ENCODE measurements at places on chromosomes 16 and 17.

DNA sequence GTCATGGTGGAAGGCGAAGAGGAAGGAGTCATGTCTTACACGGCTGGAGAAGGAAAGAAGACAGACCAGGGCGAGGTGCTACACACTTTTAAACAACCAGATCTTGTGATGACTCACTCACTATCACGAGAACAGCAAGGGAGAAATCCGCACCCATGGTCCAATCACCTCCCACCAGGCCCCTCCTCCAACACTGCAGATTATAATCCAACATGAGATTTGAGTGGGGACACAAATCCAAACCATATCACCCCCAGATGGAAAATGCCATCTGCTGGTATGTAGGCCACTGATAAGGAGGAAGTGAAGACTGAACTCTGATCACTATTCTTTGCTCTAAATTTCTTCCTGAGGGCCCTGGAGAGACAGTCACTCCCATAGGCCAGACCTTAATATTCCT, 7.5 kb upstream of the ITGAX start:
- H3K36me3 ChIP-seq, result no peaks in the 10 kb centered on the region
- H3K27ac ChIP-seq, result no peak overlapping the region
- no peak for DNase-seq
- no peak overlapping the region for H3K4me3 ChIP-seq

- H3K4me3 ChIP-seq, result no peak overlapping the region
- H3K27ac ChIP-seq, result no peak overlapping the region
Observed at GRCh38 chr17:38996660-38997337, 29.6 kb upstream of the FBXO47 start.

- H3K4me3 ChIP-seq, result no peak overlapping the region
- DNase-seq, result no peak
- H3K4me1 ChIP-seq, result no peaks in the 10 kb centered on the region
Observed at GRCh38 chr16:7644811-7645210, 312.2 kb downstream of the RBFOX1 start.

GRCh38 chr17:81513753-81514488, 1.3 kb upstream of the ACTG1 start:
- peak overlapping the region; percentile 91 for H3K27ac ChIP-seq
- peak; percentile 67 for DNase-seq
- peaks cover 11% of the 10 kb centered on the region for H3K27me3 ChIP-seq
- peak overlapping the region; percentile 87 for H3K4me3 ChIP-seq
- H3K4me1 ChIP-seq, result peaks cover 28% of the 10 kb centered on the region

DNA sequence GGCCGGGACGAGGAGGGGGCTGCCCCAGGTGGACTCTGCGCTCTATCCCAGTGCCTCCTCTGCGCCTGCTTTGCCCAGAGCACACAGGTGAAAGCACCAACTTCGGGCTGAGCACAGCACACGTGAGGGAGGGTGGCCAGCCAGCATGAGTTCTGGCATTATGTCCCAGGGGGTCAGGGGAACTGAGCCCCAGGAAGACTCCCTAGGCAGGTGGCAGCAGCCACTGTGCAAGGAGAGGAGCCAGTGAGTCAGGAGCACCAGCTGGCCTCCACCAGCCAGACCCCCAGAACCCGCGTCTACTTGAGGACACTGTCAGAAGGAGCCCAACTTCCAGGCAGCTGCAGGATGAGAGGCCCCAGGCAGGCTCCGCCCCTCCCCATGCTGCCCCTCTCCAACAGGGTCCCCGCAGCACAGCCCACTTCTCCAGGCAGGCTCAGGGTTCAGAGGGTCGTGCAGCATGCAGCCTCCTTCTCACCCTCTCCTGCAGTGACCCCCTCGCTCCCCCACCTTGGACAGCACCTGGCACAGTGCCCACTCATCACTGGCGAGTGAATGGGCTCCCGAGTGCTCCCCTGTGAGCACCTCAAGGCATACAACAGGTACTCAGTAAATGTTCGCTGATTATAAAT, 44.2 kb upstream of the RASD1 start:
- no peaks in the 10 kb centered on the region for H3K27me3 ChIP-seq
- H3K4me1 ChIP-seq, result no peaks in the 10 kb centered on the region
- no peak overlapping the region for H3K4me3 ChIP-seq
- H3K36me3 ChIP-seq, result no peaks in the 10 kb centered on the region
- no peak for DNase-seq
- no peak overlapping the region for H3K27ac ChIP-seq

GRCh38 chr17:26765860-26766709, 527.8 kb upstream of the WSB1 start:
- DNase-seq, result no peak
- no peak overlapping the region for H3K4me3 ChIP-seq
- no peaks in the 10 kb centered on the region for H3K4me1 ChIP-seq

- H3K27me3 ChIP-seq, result no peaks in the 10 kb centered on the region
- H3K27ac ChIP-seq, result no peak overlapping the region
- no peaks in the 10 kb centered on the region for H3K4me1 ChIP-seq
- H3K4me3 ChIP-seq, result no peak overlapping the region
Observed at GRCh38 chr16:63415014-63415413, 1378.8 kb upstream of the CDH8 start.

GRCh38 chr16:23729503-23730424, 16.7 kb upstream of the ERN2 start:
- H3K36me3 ChIP-seq, result no peaks in the 10 kb centered on the region
- DNase-seq, result no peak
- no peak overlapping the region for H3K4me3 ChIP-seq
- H3K27ac ChIP-seq, result no peak overlapping the region

- H3K4me3 ChIP-seq, result no peak overlapping the region
- no peak for DNase-seq
- peaks cover 2% of the 10 kb centered on the region for H3K4me1 ChIP-seq
- H3K36me3 ChIP-seq, result no peaks in the 10 kb centered on the region
- H3K27ac ChIP-seq, result no peak overlapping the region
- peaks cover 38% of the 10 kb centered on the region for H3K27me3 ChIP-seq
Observed at GRCh38 chr16:82623241-82623640, 3.5 kb upstream of the CDH13 start.
